ENCODE measurements at places on chromosomes 13 and 19. TPM values are rescaled to one million over a fixed set of nuclear protein-coding genes. Genes with fewer than 3 reads are reported as not detected.

The CGB5 gene
- 1.1 TPM for total RNA-seq

GRCh38 chr13:40624986-40625385, 41.5 kb downstream of the FOXO1 start:
- DNase-seq, result no peak

DNA sequence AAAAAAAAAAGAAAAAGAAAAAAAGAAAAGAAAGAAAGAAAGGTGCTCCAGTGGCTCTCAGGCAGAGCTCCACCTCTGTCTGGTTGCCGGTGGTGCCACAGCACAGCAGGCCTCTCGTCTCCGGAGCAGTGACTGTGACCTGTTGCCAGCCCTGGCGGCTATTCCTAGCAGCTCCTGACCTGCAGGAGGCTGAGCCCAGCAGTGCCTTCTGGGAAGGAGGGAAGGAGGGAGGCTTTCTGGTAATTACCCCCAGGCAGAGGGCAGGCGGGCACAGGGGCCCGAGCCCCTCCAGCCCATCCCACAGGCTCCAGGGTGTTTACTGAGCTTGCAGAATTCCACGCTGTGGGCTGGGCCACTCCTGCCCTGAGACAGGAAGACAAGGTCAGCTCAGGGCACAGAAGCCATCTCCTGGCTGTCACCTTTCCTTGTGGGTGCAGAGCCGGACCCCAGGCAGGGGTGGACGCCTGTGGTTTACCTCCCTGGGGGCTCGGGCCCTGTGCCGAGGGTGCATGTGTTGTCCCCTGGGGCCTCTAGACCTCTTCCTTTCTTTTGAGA, 77.9 kb downstream of the GNG7 start:
- DNase-seq, result no peak

DNA sequence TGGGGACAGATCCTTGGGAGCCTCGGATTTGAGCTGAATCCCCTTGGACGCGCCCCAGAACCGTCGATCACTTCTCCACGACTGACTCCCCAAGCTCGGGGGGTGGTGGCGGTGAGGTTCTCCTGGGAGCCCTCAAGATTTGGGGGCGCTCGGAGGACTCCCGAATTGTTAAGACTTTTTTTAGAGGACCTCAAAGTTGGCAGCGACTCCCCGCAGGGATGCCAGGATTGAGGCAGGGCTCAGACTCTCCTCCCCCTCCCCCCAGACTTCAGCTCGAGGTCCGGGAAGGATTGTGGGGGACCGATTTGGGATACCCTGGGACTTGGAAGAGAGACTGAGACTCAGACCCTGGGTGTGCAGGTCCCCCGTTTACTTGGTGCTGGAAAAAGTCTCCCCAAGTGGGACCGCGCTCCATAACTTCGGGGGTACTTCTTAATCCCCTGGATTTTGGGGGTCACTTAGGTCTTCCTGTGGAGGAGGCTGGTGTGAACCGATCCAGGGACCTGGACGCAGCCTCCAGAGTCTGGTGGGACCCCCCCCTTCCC, 665 bp downstream of the VASP start:
- no peak for DNase-seq

The MLLT1 gene
- 68.3 TPM for total RNA-seq

- no peak for DNase-seq
These were observed 220.8 kb downstream of the COG6 start for GRCh38 chr13:39876258-39876657.

- DNase-seq, result no peak
These were observed 33.2 kb upstream of the F7 start for GRCh38 chr13:113072376-113072775.

GRCh38 chr19:43690890-43691289, 20.9 kb upstream of the PLAUR start:
- no peak for DNase-seq

The DHDH gene
- total RNA-seq, result not detected

DNA sequence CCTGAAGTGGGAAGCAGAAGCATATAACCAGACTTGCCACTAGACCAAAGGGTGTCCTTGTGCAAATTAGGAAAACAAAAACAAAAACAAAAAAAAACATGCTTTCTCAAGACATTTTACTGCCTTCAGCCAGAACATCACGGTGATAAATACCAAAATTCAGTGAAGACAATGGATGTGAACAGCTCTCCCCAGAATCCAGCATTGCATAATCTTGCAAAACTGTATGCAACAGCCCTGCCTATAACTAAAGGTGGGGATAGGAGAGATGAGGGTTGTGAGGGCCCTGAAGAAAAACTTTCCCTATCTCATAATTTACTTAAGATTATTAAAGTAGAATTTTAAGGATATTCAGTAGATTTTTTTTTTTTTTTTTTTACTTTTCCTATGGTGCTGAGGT, 24.9 kb upstream of the NDFIP2 start:
- no peak for DNase-seq

DNA sequence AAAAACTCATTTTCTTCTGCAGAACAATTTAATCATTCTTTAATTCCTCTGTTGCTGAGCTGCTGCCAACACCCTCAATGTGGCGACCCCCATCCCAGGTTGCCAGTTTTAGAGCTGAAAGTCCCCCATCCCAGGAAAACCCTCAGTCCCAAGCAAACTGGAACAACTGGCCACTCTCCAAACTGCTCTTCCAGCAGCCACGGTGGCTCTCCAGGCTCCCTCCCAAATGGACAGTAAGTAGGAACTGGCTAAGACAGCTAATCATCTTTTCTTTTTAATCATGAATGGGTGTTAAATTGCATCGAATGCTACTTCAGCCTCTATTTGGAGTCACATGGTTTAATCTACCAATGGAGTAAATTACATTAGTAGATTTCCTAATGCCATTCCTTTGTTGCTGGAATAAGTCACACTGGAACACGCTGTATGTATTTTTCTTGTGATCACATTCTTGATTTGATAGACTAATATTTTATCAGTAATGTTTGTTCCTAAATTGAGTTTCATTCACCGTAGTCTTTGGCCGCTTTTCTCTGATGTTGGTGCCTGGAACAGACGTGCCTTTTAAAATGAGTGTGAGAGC, 33.7 kb upstream of the VSTM2B start:
- no peak for DNase-seq

DNA sequence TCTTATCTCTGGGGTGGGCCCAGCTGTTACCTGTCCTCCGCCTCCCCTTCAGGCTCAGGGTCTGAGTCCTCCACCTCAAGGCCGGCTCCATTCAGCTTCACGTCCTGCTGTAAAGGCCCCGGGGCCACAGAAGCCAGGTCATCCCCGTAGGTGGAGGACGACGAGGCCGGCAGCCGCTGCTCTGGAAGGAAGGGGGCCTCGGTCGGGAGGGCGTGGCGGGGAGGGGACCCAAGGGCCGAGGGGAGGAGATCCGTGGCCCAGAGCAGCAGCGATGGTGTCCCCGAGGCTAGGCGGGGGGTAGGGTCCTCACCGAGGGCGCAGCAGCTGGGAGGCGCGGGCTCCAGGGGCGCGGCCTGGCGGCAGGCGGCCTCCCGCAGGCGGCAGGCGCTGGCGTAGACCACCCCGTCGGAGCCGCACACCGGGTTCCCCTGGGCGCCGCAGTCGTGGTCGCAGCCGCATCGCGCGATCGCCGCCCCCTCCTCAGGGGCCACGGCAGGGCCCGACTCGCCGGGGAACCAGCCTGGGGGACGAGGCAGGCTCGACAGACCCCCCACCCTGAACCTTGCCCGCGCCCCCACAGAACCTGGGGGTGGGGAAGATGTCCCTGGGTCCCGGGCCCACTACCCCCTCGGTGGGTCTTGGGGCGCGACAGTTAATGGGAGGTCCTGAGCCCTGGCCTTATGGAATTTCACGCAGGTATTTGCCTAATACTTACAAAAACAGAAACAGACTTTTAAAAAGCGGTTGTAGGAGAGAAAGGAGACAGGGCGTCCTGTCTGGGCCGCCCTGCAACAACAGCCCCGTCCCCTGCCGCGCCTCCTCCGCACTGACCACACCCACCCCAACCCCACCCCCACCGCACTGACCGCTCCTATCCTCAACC, 7.6 kb downstream of the F2RL3 start:
- DNase-seq, result no peak

DNA sequence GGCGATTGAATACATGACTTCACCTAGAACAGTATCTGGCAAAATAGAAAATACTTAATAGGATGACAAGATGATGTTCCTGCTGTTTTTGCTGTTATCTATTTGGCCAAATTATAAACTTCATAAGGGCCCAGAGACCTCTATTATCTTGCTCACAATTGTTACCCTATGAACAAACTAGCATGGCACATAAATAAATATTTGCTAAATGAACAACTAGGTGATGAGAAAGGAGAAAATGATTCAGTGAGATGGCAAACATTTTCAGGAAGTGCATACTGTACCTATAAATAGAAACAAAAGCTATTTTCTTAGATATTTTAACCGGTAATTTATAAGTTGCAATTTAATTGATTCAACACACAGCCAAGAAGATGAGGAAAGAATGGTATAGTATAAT, 78.4 kb downstream of the FAM216B start:
- no peak for DNase-seq
